Gastroesophageal sphincter (tissue), 4 donors: ENCODE measurements at places on chromosomes 16 and 17. TPM values are rescaled to one million over a fixed set of nuclear protein-coding genes. Genes with fewer than 3 reads are reported as not detected.

Gene RRAD
- total RNA-seq, result 103 TPM

Gene MFAP4
- 178 TPM for total RNA-seq

GRCh38 chr17:38735161-38735997 lies 5.2 kb downstream of the CISD3 start:
- ATAC-seq, result no peak

DNA sequence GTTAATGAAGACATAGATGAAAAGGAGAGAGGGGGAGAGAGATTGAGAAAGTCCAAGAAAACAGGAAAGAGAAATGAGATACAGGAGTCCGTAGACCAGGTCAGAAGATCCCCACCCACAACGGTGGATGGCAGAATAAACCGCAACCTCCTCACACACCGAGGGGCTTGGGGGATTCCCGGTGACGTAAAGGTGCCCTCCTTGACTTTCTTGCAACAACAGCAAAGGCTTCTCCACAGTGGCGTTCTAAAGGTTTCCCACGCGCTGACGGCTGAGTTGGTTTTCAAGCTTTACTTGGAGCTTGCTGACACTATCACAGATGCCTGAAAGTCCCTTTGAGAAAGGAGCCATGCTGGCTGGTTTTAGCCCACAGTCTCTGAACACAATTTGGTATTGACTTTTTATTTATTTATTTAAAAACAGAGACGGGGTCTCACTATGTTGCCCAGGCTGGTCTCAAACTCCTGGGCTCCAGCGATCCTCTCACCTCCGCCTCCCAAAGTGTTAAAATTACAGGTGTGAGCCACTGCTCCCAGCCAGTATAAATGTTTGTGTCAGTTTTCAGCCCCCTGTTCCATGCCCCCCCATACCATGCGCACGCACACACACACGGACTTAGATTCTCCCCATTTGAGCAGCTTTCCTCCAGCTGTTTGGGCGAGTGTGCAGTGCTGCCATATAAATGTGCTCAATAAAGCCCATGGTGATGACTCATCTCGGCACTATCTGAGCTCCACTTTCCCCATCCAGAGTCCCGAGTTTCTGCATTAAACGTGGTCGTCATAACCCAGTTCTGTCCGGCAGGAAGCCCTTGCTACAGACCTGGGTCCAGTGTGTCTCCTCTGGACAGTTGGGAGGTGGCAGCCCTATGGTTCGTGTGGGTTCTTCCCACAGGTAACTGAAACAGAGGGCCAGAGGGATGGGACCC lies 33.0 kb upstream of the SEC14L1 start:
- ATAC-seq, result no peak

DNA sequence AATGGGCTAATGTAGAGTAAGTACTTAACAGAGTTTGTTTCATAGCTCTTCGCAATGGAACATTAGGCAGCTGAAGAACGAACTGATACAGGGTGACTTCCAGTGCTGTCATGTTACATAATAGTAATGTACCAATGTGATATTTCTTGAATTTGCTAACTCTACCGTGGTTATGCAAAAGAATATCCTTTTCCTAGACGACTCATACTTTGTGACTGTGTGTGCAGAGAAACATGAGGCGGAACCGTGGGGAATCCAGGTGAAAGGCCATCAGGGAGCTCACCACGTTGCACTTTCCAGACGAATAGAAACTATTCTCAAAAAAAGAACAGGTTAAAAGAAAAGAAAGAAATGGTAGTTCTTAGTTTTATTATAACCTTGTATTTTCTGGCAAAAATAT lies 13.2 kb downstream of the NOB1 start:
- ATAC-seq, result peak; percentile 34

DNA sequence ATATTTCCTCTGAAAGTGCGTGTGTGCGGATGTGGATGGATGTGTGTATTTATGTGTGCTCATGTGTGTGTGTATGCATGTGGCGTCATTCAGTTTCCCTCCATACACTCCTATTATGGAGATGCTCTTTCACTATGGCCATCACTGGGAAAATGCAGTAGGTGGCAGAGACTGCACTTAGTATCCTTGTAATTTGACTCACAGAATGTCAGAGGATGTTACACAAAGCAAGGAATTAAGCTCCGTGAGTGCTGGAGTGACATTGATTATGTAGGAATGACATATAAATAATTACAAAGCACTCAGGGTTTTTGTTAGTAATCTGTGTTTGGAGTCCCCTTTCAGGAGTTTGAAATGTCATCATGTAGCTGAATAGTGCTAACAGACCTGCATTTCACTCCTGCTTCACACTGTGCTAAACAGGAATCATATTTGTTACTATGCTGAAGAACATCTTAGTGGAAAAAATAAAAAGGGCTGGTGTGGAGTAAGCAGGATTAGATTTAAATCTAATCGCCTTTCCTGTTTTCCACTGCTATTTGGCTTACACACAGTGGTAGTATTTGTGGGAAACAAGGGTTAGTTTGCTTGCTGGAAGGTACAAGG lies 59.6 kb downstream of the HS3ST4 start:
- ATAC-seq, result no peak

DNA sequence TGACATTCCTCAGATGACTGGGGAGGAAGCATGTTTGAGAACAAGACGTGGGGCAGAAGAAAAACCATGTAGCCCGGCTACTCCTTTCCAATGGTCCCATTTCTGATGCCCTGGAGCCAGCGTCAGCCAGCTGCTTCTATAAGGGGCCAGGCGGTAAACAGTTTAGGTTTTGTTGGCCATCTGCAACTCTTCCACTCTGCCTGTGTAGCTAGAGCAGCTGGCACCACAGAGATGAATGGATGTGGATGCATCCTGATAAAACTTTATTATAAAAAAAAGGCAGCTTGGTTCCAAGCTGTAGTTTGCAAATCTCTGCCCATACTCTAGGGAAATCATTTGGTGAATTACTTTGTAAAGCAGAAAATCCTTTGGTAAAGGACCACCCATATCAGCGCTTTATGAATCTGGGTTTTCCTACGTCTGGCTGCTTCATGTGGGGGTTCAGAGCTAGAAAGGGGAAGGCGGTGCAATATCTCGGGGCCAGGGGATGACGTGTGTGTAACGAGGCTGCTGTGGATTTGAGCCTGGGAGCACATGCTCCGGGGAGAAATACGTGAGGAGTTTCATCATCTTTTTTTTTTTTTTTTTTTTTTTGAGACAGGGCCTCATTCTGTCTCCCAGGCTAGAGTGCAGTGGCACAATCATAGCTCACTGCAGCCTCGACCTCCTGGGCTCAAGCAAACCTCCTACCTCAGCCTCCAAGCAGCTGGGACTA lies 3.4 kb upstream of the SRL start:
- no peak for ATAC-seq

GRCh38 chr16:57257455-57258070 lies 12.5 kb downstream of the ARL2BP start:
- ATAC-seq, result no peak
